Activated T-helper 1 cell treated with anti-CD3 and anti-CD28 coated beads, Interleukin-2, amount 50 U/mL, for 16 hours (primary cell): ENCODE measurements at places on chromosomes 5 and 9.

- DNase-seq = no peak
Measured at GRCh38 chr5:80125022-80125961, 90.1 kb downstream of the THBS4 start.

- DNase-seq = no peak
Measured at GRCh38 chr5:122218778-122219177, 89.4 kb downstream of the ZNF474 start.

- DNase-seq = no peak
Measured at GRCh38 chr5:68953231-68953874, 140.5 kb upstream of the SLC30A5 start.

- no peak for DNase-seq
Measured at GRCh38 chr5:104178829-104179456, 616.4 kb upstream of the NUDT12 start.

DNA sequence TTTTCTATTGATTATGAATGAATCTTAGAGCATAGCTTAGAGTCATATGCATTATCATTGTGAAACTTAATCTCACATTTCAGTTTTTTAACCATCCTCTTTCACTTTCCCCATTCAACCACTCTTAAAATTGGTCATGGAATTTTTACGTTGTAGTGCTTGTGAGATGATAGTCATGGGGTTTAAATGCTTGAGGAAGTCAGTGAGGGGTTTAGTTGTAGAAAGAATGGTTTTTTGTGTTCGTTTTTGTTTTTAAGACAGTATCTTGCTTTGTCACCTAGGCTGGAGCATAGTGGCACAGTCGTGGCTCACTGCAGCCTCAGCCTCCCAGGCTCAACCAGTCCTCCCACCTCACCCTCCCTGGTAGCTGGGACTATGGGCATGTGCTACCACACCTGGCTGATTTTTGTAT lies 19.6 kb downstream of the UGCG start:
- no peak for DNase-seq

GRCh38 chr5:132211787-132212186 lies 15.9 kb downstream of the P4HA2 start:
- DNase-seq = no peak
